HFFc6 (cell line): ENCODE measurements at places on chromosomes 2 and 18. TPM values are rescaled to one million over a fixed set of nuclear protein-coding genes. Genes with fewer than 3 reads are reported as not detected.

The MC5R gene
- total RNA-seq, result not detected in 2 replicates

The ZNF396 gene
- total RNA-seq, result 0.53 to 0.71 TPM (median 0.66 TPM) in 3 replicates

DNA sequence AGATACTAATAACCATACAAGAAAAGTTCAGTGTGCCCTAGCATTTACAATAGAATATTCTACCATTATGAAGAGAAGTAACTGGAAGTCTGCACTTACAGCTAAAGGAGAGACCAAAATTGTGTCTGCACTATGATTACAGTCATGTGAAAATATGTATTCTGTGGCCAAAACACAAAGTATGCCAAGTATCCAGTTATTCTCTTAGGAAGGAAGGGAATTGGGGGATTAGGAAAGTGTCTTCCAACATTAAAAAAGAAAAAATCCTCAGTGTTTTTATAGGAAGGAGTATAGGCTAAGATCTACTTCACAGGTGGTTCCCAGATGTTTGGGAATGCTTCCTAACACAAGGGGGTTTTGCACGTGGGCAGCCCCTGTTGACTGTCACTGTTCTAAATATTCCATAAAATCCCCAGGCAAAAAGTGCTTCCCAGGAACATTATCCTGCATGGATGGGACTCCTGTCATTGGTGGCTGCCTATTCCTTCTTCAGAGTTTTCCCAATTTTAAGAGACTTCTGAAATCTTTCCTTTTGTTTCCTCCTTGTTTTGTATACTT is 180.2 kb upstream of the KLHL29 start:
- DNase-seq, result no peak
- no peaks in the 10 kb centered on the region; the same call in 1 of the 2 replicates for H3K27me3 ChIP-seq
- H3K36me3 ChIP-seq, result no peaks in the 10 kb centered on the region
- H3K4me1 ChIP-seq, result no peaks in the 10 kb centered on the region

- peaks cover 63% of the 10 kb centered on the region for H3K4me1 ChIP-seq
- no peak overlapping the region for H3K4me3 ChIP-seq
- no peak overlapping the region; the same call in 1 of the 2 replicates for H3K27ac ChIP-seq
- no peaks in the 10 kb centered on the region for H3K27me3 ChIP-seq
- DNase-seq, result no peak
Measured at GRCh38 chr18:68179811-68180210, 535.1 kb downstream of the TMX3 start.

The MAL gene
- total RNA-seq, result not detected in 3 replicates

The ASB18 gene
- total RNA-seq, result not detected in 3 replicates

GRCh38 chr2:181786371-181787228 is 104.9 kb upstream of the ITPRID2 start:
- peak overlapping the region; percentile 65 for H3K27ac ChIP-seq
- H3K4me3 ChIP-seq, result no peak overlapping the region
- no peaks in the 10 kb centered on the region for H3K36me3 ChIP-seq
- peaks cover 100% of the 10 kb centered on the region for H3K4me1 ChIP-seq

The GKN1 gene
- not detected in 3 replicates for total RNA-seq

- H3K27me3 ChIP-seq, result no peaks in the 10 kb centered on the region; the same call in none of the 2 replicates
- H3K4me3 ChIP-seq, result no peak overlapping the region
- no peaks in the 10 kb centered on the region for H3K4me1 ChIP-seq
- no peak overlapping the region for H3K27ac ChIP-seq
- DNase-seq, result peak; percentile 15
Measured at GRCh38 chr2:143284087-143284675, 155.0 kb downstream of the ARHGAP15 start.

DNA sequence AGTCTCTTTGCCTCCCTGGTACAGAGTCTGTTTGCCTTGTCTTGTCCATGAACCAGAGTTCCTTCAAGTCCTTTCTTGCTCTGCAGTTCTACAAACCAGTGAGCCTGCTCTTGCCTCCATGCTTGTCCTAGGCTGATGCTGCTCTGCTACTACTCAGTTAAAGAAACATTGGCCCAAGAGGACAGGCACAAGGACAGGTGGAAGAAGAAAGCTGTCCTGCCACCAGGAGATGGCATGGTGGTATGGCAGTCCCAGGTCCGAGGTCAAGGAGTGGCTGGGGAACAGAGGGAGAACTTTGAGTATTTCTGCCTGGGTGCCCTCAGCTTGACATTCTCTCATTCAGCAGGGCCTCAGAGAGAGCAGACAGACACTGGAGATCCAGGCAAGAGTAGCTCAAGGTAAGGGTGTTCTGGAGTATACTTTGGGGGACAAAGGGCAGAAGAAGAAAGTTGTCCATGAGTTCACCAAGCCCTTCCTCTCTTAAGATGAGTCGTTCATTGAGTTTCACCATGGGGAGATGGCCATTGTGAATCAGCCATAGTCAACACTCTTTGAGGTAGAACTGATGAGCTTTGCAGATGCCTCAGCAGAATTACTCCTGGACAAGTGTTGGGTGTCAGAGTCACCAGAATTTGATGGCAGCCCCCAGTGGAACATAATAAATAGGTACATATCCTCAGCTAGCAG is 20.4 kb downstream of the TTC32 start:
- DNase-seq, result no peak
- H3K27ac ChIP-seq, result no peak overlapping the region
- no peak overlapping the region for H3K4me3 ChIP-seq
- no peaks in the 10 kb centered on the region for H3K4me1 ChIP-seq

- H3K4me1 ChIP-seq, result peaks cover 38% of the 10 kb centered on the region
- no peaks in the 10 kb centered on the region for H3K36me3 ChIP-seq
- H3K27ac ChIP-seq, result peak overlapping the region; percentile 78
- DNase-seq, result peak; percentile 79
- no peaks in the 10 kb centered on the region; the same call in 1 of the 2 replicates for H3K27me3 ChIP-seq
Measured at GRCh38 chr18:10051877-10052631, 138.2 kb downstream of the VAPA start.

DNA sequence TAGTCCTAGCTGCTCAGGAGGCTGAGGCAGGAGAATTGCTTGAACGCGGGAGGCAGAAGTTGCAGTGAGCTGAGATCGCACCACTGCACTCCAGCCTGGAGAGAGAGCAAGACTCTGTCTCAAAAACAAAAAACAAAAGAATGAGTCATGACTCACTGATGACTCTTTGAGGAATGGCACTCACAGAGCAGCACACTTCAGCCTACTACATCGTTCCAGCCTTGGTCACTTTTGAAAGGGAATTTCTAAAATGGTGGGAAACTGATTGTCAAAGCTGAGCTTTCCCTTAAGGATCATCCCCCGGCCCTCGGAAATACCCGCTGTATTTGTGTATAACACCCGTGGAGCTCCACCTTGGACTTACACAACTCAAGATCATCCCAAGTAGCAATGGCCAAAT is 217.3 kb upstream of the HS6ST1 start:
- H3K4me1 ChIP-seq, result peaks cover 45% of the 10 kb centered on the region
- peak overlapping the region; percentile 41; the same call in 1 of the 2 replicates for H3K4me3 ChIP-seq
- H3K27me3 ChIP-seq, result no peaks in the 10 kb centered on the region; the same call in 1 of the 2 replicates

The ZNF142 gene
- total RNA-seq, result 21.2 to 24.9 TPM (median 21.2 TPM) in 3 replicates

GRCh38 chr2:223563462-223563861 is 38.7 kb downstream of the SCG2 start:
- H3K36me3 ChIP-seq, result peaks cover 6% of the 10 kb centered on the region; the same call in 1 of the 2 replicates
- peak overlapping the region; percentile 68 for H3K27ac ChIP-seq
- peak; percentile 73 for DNase-seq
- H3K4me1 ChIP-seq, result peaks cover 30% of the 10 kb centered on the region
- H3K4me3 ChIP-seq, result peak overlapping the region; percentile 55

DNA sequence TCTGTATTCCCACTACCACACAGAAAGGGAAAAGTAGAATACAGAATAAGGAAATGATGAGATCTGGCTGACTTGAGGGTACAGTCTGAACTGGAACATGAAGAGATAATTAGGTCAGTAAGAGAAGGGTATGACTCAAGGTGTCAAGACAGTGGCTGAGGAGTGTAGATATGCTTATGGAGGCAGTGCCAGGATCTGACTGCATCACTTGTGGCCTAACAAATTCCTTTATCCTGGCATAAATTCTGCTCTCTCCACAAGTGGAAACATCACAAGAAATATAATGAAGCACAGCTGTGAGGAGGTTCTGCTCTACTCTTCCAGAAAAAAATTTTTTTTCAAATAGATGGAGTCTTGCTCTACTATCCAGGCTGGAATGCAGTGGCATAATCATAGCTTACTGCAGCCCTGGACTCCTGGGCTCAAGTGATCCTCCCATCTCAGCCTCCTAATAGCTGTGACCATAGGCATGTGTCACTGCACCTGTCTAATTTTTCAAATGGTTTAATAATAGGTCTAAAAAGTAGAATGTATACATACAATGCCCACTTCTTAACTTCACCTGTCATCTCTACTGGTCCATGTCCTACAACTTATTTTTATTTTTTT is 85.3 kb downstream of the C2orf74 start:
- H3K36me3 ChIP-seq, result peaks cover 56% of the 10 kb centered on the region
- peaks cover 27% of the 10 kb centered on the region for H3K4me1 ChIP-seq
- H3K27me3 ChIP-seq, result peaks cover 2% of the 10 kb centered on the region; the same call in 1 of the 2 replicates

The MORN2 gene
- 18.9 to 23.0 TPM (median 22.2 TPM) in 3 replicates for total RNA-seq

The GAD1 gene
- 0.18 to 0.32 TPM in 2 of 3 replicates, not detected in the other for total RNA-seq
